ENCODE measurements at places on chromosomes 7 and 10.
A peak's percentile ranks its signal among the peaks of the same experiment; 100 is the strongest.

GRCh38 chr10:59175538-59176240 lies 754 bp upstream of the PHYHIPL start:
- DNase-seq = peak; percentile 1

- no peak for DNase-seq
These were observed 73.6 kb downstream of the EPC1 start for GRCh38 chr10:32273336-32273735.

DNA sequence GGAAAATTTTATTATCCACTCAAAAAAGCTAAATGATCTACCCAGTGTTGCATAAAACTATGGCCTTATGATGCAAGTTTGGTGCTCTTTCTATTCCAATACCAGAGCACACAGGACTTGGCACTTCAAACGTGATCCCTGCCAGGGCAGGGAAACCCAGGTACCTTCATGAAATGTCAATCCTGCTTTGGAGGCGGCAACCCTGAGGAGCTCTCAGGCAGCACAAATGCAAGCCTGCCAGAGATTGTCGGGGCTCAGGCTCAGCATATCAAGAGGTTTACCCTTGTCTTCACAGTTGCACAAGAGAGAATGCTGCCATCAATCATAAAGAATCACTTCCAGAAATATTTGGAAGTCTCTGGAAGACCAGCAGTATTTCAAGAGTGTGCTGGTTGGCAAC lies 151.5 kb downstream of the GLI3 start:
- no peak for DNase-seq

DNA sequence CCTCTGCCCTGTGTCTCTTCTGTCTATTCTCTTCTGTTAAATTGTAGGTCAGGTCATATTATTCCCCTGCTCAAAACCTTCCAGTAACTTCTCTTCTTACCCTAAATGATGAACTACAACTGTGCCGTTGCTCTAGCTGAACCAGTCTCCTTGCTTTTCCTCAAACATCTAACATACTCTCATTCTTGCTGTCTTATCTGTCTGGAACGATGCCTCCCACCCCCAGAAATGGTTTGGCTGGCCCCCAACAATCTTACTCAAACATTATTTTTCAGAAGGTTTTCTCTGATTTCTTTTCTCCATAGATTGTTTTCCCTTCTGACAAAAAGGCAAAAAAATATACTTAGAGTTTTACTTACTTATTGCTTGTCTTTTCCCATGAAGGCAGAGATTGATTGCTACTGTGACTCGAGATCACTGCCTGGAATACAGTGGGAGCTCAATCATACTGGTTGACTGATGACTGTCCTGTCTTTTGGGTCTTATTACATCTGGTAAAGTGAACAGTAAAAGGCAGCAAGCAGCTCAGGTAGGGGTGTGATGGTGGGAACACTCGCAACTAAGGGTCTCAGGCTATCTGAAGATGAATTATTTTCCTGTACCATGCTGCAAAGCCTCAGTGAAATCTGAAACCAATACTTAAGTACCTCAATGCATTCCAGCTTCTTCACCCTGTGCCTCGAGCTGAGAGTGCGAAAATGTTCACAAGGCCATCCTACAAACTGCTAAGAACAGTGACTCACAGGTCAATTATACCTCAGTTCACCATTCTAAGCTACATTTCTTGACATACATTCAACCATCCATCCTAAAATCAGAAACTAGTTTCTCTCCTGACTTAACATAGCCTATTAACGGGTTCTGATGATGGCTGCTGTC lies 67.6 kb downstream of the DNMBP start:
- DNase-seq = no peak

- no peak for DNase-seq
These were observed 182.6 kb downstream of the REEP3 start for GRCh38 chr10:63703740-63704345.

DNA sequence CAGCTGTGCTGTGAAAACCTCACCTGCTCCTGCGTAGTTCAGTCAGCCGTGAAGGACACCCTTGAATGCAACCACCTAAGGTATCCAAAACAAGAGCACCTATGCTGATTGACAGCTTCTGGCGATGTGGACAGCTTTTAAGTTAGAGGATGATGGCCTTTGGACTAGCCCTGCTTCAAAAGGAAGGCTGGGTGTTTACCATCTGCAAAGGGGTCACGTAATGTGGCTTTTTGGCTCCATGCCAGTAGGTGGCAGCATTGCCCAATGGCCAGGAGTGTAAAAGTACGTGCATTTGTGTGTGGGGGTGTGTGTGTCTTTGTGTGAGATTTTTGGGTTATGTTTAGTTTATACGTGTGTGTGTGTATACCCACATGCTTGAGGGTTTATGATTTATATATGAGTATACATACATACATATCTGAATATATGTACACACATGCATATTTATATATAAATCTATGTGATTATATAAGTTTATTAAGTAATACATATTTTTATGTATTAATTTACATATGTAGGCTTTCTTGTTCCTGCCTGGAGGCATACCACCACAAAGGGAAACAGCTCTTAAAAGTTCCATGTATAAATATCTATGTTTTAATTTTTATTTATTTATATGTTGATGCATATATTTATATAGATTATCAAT lies 236.3 kb upstream of the ANKRD30A start:
- DNase-seq = peak; percentile 70

DNA sequence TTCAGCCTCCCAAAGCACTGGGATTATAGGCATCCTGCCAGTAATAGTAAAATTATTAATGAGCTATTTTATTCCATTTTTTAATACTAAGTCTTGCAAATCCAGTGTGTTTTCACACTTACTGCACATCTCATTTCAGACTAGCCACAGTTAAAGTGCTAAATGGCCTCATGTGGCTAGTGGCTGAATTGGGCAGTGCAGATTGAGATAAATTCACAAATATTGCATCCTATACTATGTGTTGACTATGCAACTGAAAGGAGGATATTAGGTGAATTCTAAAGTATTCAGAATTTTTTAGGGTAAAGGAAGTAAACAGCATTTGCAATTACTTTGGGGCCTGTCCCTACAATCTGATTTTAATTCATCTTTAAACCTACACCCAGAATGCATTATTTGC lies 10.2 kb downstream of the APBB1IP start:
- DNase-seq = no peak

Measured in activated CD4-positive, alpha-beta T cell treated with anti-CD3 and anti-CD28 coated beads for 48 hours (primary cell).